ENCODE measurements at places on chromosomes 7 and 10.
A peak's percentile ranks its signal among the peaks of the same experiment; 100 is the strongest.

GRCh38 chr7:33593611-33594010 is 311.7 kb upstream of the BMPER start:
- no peak for DNase-seq

GRCh38 chr10:96387601-96388000 is 28.8 kb upstream of the OPALIN start:
- DNase-seq, result no peak

DNA sequence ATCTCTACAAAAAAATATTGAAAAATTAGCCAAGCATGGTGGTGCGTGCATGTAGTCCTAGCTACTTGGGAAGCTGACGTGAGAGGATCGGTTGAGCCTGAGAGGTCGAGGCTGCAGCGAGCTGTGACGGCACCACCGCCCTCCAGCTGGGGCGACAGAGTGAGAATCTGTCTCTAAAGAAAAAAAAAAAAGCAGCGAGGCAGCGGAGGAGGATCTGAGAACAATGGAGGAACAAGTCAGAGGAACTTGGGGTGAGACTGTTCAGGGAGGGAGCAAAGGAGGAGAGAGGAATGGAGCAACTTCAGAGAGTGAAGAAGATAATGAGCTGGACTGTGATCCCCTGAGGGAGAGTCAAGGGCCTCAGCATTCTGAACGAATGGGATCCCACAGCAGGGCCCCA is 85.4 kb downstream of the MKX start:
- DNase-seq, result no peak

DNA sequence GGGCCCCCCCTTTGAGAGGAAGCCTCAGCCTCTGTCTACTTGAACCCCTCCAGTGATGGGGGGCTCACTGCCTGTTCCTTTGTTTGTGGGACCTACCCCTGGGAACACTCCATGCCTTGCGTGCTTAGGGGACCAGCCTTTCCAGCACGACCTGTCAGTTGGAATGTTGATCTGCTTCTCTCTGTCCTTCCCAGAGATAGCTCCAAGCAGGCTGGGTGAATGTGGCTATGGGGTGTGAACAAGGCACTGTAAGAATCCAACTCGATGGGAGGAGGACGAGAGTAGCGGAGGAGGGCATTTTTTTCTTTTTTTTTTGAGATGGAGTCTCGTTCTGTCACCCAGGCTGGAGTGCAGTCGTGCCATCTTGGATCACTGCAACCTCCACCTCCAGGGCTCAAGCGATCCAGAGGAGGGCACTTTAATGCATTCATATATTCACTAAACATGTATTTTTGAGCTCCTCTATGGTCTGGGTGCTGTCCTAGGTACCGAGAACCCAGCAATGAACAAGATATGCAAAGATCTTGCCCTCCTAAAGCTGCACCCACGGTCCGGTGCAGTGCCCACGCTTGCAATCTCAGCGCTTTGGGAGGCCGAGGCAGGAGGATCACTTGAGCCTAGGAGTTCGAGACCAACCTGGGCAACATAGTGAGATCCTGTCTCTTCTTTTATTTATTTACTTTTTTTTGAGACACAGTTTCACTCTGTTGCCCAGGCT is 8.5 kb downstream of the CLIP2 start:
- DNase-seq, result no peak

- no peak for DNase-seq
These were observed 26.8 kb downstream of the VSIR start for GRCh38 chr10:71746344-71747037.

- DNase-seq, result no peak
These were observed 1.0 kb upstream of the PLXDC2 start for GRCh38 chr10:19815036-19815730.

DNA sequence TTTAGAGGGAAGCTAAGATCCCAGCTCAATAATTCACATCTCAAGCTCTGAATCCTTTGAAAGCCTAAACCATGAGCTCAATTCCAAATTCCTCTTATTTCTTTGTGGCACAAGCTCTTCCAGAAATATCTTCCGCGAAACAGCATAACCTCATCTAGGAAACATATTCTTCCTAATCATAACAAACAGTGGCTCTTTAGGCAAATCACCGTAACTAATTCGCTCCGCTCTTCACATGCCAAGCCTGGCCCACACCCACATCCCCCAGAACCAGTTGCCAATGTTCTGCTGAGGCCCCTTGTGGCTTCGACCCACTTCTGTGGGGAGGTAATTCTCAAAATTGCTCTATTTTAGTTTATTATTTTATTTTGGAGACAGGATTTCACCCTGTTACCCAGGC is 19.2 kb downstream of the GAD2 start:
- no peak for DNase-seq

- DNase-seq, result no peak
These were observed 23.4 kb upstream of the DPYSL4 start for GRCh38 chr10:132163278-132163765.

DNA sequence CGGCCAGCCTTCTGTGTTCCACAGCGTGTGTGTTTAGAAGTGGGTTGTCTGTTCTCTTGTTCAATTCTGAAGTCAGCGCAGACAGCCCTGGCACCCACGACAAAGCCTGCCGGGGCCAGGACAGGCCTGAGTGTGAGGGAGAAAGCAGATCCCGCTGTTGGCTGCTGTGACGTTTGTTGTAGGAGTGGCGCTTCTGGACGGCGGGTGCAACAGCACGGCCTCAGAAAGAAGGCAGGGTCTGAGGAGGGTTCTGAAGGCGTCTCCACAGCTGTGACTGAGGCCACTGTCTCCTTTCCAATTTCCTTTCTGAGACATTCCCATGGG is 76.2 kb downstream of the VIPR2 start:
- peak; percentile 92 for DNase-seq

DNA sequence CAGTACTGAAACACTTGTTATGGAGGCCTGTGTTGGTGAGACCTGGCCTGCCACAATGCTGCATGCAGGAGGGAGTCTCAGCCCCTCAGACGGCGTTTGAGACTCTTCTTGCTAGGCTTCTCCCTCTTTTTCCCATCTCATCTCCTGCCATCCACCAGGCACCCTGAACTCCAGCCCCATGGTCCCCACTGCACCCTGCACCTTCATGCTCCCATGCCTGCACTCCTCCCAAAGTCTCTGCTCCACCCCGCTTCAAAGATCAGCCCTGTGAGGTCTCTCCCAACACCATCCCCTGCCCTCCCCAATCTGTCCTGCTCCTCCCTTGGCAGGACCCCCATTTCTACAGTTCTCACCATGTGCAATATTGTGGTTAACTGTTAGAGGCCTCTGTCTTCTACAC is 61.7 kb downstream of the VOPP1 start:
- no peak for DNase-seq

DNA sequence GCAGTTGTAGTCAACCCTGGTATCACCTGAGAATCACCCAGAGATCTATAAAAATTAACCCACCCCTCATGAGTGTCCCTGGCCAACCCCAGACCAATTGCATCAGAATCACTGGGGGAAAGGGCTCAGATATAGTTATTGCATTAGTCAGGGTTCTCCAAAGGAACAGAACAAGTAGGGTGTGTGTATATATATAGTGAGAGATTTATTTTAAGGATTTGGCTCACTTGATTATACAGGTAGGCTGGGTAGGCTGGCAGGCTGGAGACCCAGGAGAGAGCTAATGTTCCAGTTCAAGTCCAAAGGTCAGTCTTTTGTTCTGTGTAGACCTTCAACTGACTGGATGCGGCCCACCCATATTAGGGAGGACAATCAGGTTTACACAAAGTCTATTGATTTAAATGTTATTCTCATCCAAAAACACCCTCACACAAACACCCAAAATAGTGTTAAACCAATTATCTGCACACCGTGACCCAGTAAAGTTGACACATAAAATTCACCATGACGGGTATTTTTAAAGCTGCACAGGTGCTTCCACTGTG is 372.9 kb upstream of the NFE2L3 start:
- no peak for DNase-seq

DNA sequence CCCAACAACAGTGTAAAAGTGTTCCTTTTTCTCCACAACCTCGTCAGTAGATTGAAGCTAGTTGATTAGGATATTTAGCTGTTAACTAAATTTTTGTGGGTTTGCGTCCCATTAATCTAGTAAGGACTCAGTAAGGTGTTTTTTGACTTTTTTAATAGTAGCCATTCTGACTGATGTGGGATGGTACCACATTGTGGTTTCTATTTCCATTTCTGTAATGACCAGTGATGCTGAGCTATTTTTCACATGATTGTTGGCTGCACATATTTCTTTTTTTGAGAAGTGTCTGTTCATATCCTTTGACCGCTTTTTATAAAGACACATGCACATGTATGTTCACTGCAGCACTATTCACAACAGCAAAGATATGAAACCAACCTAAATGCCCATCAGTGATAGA is 5.6 kb upstream of the LRRN3 start:
- no peak for DNase-seq

All from coronary artery (tissue), 2 donors.